ENCODE measurements at places on chromosomes 7 and 10.

GRCh38 chr7:2522780-2523433 lies 3.3 kb downstream of the LFNG start:
- no peak for DNase-seq

DNA sequence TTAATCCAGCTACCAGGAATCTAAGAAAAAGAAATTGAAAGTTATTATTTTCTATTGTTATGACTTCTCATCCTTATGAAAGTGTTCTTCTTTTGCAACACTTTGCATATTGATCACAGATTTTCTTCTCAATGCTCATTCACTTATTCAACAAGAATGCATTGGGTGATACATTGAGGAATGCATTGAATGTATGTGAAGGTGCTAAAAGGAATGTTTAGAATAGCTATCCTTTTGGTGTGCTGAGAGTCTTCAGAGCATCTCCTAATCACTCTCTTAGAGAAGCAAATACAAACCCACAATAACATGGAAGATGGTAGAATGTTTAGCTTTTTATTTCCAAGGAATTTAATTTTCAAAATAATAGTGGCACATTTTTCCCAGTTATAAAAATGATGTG lies 122.1 kb upstream of the KMT2E start:
- no peak for DNase-seq

DNA sequence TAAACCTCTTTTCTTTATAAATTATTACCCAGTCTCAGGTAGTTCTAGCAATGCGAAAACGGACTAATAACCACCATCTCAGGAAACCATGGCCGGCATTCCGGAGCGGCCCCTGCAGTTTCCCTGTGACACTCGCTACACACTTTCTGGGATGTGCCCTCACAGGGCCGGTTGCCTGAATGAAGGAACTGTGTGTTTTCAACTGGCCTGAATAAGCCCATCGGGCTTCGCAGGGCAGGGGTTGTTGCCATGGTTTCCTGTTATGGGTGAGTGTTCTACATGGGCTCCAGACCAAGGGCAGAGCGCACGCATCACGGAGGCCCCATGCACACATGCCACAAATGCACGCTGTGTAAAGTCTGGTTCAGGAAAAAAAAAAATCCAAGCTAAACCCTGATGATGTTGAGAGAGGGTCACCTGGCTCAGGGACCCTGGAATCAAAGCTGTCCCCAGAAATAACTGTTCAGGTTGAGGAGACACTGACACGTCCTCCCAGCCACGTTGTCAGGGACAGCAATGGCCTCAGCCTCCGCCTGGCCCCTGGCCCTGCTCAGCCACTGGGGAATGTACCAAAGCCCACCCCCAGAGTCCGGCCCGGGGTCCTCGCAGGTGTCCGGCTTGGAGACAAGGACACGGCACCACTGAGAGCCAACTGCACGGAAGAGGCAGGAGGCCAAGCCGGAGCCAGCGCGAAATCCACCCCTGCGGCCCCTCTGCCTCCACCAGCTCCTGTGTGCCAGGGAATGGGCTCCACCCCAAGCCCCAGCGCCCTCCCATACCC lies 47.9 kb downstream of the STK32C start:
- DNase-seq: no peak

DNA sequence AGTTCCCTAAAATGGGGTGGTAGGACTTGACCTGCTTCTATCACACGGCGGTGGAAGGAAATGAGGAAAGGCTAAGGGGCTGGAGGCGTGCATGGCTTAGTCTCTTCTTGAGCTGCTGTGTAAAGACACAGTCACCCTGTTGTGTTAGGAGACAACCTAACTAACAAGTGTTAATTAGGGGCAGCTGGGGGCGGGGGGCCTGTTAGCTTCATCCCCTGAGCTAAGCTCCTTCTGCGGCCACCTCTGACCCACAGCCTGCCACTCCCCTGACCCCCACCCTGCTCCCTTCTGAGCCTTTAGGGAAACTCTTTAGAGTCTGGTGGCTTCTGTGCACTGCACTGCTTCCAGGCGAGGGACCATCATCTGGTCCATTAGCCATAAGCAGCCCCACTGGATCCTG lies 28.0 kb downstream of the COL17A1 start:
- no peak for DNase-seq

- DNase-seq: no peak
These were observed 14.7 kb downstream of the EBF3 start for GRCh38 chr10:129949411-129949810.

GRCh38 chr10:131078131-131078881 lies 233.2 kb downstream of the TCERG1L start:
- DNase-seq: no peak

DNA sequence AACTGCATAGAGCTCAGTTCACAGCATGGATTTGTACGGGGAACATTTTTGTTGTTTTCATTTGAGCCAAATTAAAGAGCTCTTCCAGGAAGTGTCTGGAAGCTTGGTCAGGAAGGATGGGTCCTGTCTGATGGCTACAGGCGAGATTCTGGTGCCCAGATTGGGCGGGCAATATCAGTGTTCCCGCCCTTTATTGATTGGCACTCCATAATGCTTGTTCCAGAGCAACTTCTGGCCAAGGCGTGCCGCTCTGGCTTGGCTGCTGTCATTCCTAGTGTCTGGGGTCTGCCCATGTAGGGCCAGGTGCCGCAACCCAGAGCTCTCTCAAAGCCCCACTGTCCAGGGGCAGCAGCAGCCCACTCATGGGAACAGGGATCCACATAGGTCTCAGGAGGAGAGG lies 45.9 kb downstream of the RAMP3 start:
- no peak for DNase-seq

GRCh38 chr7:117791877-117792780 lies 81.1 kb downstream of the CTTNBP2 start:
- no peak for DNase-seq

- DNase-seq: no peak
These were observed 21.6 kb downstream of the PTER start for GRCh38 chr10:16458166-16458955.

GRCh38 chr7:7327423-7327822 lies 145.1 kb downstream of the C1GALT1 start:
- DNase-seq: no peak

GRCh38 chr10:133475821-133476640 lies 22.3 kb downstream of the SCART1 start:
- DNase-seq: no peak

DNA sequence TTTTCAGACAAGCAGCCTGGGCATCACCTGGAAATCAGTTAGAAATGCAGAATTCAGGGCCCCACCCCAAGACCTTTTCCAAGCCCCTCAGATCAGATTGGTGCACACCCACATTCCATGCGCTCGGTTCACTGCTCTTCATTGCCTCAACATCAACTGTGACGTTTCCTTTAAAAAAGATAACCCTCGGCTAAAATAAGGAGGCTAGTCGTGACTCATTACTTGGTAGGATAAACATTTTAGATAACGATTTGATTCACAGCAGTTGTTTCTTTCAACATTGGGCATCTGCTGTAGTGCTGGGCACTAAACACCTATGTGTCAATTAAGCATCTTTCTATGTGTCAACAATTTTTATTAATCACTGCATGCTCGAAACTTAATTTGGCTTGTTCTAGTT lies 191.1 kb upstream of the LRGUK start:
- no peak for DNase-seq

GRCh38 chr7:35386816-35387706 lies 133.2 kb upstream of the TBX20 start:
- no peak for DNase-seq

GRCh38 chr10:126904818-126905701 lies at the start of gene DOCK1:
TSS of gene DOCK1 (plus strand) at chr10:126905428. CDS start at chr10:126905518, 90 bp downstream.
- DNase-seq: no peak

GRCh38 chr10:80277567-80278250 lies 11.7 kb downstream of the MAT1A start:
- DNase-seq: no peak

GRCh38 chr10:4512671-4513240 lies 313.3 kb upstream of the AKR1E2 start:
- DNase-seq: no peak

DNA sequence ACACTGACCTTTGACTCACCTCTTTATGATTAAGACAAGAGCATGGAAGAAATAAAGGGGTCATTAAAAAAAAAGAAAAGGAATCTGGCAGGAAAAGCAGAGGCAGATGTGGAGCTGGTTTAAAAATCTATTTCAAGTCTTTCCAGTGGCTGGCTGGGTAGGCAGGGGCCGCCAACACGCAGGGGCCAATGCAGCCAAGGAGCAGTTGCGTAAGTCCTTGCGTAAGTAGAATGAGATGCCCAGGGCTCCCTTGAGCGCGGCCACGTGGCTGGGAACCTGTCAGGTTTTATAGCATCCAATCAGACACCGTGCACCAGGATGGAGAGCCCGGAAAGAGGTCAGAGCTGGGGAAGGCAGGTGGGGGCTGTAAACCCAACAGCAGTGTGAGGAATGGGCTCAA lies 123.8 kb upstream of the INSYN2A start:
- DNase-seq: no peak

DNA sequence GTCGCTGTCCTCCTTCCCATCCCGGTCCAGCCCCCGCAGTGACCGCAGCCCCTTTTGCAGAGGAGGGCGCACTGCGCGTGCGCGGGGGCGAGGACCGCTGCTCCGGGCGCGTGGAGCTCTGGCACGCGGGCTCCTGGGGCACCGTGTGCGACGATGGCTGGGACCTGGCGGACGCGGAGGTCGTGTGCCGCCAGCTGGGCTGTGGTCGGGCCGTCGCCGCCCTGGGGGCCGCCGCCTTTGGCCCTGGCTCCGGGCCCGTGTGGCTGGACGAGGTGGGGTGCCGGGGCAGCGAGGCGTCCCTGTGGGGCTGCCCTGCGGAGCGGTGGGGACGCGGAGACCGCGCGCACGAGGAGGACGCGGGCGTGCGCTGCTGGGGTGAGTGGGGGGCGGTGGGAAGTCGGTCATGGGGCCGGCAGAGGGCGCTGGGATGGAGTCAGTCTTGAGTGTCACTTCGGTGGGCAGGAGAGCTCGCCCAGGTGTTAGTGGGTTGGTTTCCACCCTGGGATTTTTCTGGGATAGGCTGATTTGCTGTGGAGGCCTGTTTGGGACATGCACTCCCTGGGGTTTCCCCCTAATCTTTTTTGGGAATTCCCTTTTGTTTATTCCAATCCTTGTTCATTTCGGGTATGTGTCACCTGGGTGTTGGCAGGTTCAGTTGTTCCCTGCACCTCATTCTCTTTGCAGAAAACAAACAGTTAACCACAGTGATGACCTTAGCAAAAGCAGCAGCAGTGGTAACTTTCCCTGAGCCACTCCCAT lies 11.6 kb downstream of the SCART1 start:
- DNase-seq: no peak

DNA sequence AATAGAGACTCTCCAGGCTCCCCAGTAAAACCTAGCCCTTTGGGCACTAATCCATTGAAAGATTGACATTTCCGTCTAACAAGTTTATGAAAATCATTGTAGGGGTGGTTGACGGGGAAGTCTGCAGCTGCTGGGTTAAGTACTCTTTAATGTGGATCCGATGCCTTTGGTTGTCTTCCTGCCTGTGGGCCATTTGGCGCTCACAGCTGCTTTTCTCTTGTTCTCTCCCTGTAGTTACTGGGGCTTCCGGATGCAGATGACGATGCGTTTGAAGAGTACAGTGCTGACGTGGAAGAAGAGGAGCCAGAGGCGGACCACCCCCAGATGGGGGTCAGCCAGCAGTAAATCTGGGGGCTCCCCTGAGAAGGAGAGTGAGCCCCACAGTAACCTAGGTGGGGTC lies 22.4 kb downstream of the MTURN start:
- no peak for DNase-seq

GRCh38 chr10:110216942-110217661 lies 9.7 kb downstream of the MXI1 start:
- DNase-seq: no peak

GRCh38 chr10:60848126-60848525 lies 69.8 kb downstream of the CDK1 start:
- no peak for DNase-seq

DNA sequence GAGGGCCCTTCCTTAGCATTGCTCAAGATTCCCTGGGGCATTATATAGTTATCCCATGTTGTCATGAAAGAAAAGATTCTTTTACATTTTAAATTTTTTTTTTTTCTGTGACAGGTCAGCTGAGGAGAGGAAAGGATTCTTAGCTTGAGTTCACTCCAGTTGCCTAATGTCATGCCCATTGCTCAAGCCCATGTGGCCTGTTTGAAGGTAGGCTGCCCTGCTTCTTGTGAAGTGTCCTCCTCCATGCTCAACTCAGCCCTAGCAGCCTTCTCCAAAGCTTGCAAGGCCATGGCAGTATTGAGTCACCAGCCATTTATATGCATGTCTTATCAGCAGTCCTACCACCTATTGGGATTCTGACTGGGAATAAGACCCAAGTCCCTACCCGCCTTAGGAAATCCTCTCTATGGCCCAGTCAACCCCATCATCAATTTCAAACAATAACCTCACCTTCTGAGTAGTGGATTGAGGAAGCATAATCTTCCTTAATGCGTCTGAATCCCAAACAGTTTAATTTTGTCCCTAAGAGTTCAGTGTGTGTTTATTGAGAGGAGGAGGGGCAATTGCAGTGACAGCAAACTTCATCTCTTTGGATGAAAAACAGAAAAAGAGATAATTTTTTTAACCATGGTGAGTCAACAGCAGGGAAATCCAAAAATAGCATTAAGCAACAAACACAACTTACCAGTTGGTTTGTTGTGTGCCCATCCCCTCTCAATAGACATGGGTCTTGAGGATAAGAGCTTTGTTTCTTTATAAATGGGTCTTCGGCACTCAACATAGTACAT lies 38.6 kb upstream of the WASL start:
- no peak for DNase-seq

GRCh38 chr7:142798451-142799436 lies 28.0 kb downstream of the PRSS2 start:
- no peak for DNase-seq

GRCh38 chr7:2710901-2711551 lies 23.0 kb downstream of the AMZ1 start:
- no peak for DNase-seq

DNA sequence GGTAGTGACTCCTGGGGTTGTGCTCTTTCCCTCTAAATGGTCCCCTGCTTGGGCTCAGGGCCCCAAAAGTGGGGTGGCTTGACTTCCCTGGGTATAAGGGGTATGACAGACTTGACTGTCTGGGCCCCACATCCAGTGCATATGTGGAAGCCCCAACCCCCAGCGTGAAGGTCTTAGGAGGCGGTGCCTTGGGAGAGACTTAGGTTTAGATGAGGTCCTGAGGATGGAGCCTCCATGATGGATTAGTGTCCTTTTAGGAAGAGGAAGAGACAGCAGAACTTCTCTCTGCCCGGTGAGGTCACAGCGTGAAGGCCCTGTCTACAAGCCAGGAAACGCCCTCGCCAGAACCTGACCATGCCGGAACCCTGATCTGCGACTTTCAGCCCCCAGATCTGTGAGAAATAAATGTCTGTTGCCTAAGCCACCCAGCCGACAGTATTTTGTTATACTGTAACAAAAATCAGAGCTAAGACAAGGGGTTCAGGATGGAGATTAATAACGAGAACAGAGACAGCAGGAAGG lies 23.8 kb downstream of the PODXL start:
- no peak for DNase-seq

GRCh38 chr10:103254113-103254512 lies 8.4 kb downstream of the RPEL1 start:
- DNase-seq: no peak
